T1000 (cell line): ENCODE measurements at places on chromosomes 1 and 21.

- DNase-seq: no peak
These were observed 44.1 kb upstream of the BARHL2 start for GRCh38 chr1:90761156-90761555.

DNA sequence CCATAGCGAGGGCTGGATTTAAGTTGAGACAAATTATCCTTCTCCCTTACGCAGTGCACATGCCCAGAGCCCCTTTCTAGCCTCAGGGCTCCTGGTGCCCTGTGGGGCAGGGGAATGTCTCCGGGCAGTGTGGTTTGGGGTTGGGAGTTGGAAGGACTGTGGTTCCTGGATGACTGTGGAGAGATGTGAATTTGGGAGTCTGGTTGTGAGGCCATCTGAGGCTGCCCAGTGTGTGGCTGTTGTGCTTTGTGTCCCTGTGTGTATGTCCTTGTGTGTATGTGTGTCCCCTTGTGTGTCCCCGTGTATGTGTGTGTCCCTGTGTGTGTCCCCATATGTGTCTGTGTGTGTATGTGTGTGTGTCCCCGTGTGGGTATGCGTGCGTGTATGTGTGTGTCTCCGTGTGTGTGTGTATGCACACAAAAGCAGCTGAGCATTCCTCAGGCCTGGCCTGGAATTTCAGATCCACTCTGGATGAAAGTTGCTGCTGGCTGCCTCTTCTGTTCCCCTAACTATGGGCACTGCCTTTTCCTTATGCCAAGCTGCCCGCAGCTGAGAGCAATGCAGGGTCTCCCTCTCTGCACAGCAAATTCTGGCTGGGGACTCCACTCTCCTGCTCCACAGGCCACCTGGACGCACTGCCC lies 65.4 kb downstream of the UBIAD1 start:
- DNase-seq: no peak

DNA sequence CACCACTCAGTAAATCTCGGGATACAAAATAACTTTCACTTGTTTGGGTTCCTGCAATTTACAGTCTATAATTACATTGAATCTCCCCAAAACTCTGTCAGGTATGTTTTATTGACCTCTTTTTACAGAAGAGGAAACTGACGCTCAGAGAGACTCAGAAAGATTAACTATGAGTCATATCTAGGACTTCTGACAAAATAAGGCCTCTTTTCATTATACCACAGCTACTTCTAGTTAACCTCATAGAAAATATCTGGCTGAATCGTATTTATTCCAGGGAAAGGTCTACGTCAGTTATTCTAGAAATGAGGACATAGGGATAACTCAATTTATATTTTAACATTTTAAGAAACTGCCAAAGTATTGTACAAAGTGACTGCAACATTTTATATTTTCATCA lies 211.1 kb upstream of the FAM78B start:
- no peak for DNase-seq

GRCh38 chr1:48851638-48852037 lies 74.9 kb upstream of the BEND5 start:
- DNase-seq: no peak

DNA sequence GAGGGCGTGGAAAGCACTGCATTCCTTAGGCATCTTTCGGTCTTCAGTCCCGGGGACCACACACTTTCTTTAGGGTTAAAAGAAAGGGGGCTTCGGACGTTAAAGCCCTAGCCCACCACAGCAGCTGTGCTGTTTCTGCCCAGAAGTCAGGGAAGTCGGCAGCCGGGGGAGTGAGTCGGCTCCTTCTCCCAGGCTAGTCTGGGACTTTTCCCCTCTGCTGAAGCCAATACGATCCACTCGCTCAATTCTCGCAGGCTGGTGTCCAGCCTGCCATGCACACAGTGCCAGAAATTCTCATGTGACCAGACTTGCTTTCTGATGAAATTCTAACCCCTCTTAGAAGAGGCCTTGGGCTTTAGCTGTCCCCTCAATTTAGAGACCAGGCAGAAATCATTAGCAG lies 67.7 kb downstream of the BCAR3 start:
- DNase-seq: no peak

- no peak for DNase-seq
These were observed 195.4 kb upstream of the IVNS1ABP start for GRCh38 chr1:185512442-185512841.
